ENCODE measurements at places on chromosomes 11 and 22.

- DNase-seq, result no peak
Observed at GRCh38 chr11:86663761-86664160, 8.7 kb downstream of the ME3 start.

DNA sequence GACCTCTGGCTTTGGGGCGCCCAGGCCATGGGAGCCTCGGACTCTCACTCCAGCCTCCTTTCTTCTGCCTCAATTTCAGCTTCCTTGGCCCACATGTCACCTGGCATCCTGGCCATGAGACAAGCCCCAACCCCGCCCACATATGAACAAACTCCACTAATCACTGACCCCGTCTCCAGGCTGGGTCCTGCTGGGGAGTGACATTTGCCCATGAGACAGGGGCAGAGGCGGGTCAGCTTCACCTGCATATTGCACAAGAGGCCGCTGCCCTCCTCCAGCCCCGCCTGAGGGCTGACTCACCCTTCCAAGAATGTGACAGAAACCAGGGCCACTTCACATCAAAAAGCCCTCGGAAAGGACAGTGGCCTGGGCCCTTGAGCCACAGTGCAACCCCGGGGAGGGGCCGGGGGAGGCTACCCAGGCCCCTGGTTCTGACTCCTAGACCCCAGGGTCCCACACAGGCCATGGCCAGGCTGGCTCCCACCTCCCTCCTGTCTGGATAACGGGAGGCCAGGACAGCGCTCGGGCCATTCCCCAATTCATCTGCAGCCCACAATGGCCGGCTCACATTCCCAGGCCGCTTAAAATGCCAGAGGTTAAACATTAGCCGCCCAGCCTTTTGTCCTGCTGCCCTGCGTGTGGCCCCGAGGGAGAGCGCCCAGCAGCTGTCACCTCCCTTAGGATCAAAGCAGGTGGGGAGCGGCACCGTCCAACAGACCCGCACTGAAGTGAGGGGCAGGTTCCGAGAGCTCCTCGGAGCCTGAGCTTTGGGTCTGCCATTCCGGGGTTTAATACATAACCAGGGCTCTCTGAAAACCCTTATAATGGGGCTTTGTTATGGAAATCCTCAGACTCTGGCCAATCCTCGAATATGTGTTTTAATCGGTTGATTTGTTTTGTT is 42.3 kb downstream of the TRMU start:
- DNase-seq, result no peak

- DNase-seq, result no peak
Observed at GRCh38 chr11:119426142-119426541, 3.2 kb upstream of the THY1 start.

DNA sequence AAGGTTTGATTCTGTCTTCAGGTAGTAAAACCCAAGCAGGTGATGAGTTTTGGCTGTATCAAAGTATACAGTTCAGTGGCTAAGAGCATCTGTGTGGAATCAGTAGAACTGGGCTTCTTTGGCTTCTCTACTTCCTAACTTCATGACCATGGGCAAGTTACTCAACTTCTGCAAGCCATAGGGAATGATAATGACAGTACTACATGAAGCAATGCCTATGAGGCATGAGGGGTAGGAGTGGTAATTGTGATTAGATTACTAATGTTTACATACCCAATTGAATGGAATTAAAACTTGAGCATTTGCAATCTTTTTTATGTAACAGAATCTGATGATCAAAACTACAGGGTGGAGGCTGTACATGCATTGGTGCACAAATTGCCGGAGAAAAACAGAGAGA is 164.3 kb downstream of the PGR start:
- DNase-seq, result no peak

DNA sequence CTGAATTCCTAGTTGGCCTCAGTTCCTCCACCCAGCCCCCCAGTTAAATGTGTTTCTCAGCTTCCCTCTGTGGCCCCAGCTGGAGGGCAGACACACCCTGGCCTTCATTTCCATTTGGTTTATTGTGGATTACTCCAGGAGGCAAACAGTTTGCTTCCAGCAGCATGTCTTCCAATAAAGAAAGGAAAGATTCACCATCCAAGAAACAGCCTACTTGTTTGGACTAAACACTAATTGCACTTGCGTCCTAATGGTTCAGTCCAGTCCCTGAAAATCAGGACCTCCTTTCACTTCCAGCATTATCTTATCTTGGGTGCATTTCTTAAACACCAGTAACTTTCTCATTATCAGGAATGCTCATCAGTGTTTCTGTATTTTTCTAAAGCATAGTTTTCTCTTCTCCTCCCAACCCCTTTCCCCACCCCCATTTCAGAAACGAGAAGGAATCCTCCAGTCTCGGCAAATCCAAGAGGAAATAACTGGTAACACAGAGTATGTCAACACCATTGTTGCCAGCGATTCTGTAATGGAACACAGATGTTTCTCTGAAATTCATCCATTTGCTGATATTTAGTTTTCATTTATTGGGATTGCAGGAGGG is 130.9 kb downstream of the PARVA start:
- DNase-seq, result no peak

GRCh38 chr11:133841279-133842043 is 3.9 kb downstream of the SPATA19 start:
- no peak for DNase-seq

GRCh38 chr11:117803896-117804295 is 6.9 kb upstream of the DSCAML1 start:
- DNase-seq, result no peak

DNA sequence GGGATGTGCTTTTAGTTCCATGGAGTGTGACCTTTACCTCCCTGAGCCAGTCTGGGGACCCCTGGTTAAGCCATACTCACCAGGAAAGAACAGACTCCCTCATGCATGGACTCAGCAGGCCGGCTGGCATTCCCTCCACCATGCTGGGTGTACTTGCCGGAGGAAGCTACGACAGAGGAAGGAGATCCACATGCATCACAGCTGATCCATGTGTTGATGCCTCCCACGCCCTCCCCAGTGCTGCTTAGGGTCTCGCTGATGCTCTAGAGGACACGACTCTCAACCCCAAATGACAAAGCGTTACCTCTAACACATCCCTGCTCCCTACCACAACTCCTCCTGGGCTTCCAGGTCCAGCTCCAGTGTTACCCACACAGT is 39.8 kb downstream of the GAB4 start:
- DNase-seq, result no peak

DNA sequence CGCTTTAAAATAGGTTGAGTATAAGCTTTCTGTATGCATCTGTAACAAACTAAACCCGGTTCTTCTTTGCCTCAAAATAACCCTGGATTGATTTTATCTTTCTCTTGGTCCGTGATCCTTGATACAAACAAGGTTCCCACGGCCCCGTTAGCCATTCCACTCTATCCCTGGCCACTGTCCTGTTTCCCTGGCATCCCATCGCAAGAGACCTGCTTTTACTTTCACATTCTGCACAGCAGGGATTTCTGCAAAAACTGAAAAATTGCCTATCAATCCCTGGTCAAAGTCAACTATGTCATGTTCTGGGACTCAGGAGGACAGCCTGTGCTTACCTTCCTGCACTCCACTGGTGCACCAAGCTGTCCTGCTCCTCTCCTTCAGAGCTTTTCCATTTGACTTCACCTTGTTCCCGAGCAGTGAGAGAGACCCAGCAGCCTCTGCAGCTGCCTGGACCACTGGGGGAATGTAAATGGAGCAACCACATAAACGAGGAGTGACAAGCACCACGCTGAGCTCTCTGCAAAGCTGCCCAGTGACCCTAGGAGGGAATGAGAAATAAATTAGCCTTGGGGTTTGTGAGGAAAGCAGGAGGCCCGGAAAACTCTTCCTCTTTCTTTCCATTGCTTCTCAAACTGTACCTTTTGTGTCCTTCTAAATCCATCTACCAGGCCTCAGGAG is 175.9 kb downstream of the NTM start:
- DNase-seq, result no peak

DNA sequence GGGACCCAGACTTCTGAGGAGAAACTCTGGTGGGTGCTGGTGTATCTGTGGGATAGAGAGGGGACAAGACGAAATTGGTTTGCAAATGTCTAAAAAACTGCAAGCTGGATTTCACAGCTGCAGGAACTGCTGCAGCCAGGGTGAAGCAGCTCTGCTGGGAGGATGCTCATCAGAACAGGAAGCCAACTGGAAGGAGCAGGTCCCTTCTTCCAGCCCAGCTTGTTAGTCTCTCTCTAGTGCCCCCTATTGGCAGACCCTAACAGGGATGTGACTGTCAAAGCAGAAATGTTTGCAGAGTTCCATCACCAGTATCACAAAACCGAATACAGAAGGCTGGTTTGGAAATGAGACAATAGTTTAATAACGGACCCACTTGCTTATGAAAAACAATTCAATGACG is 74.8 kb upstream of the SLC22A12 start:
- DNase-seq, result no peak

Measured in Panc1 (cell line).